Smooth muscle cell of the brain vasculature (primary cell): ENCODE measurements at places on chromosomes 2 and 18.

GRCh38 chr2:46157072-46157965 is 139.9 kb upstream of the EPAS1 start:
- no peak for DNase-seq

DNA sequence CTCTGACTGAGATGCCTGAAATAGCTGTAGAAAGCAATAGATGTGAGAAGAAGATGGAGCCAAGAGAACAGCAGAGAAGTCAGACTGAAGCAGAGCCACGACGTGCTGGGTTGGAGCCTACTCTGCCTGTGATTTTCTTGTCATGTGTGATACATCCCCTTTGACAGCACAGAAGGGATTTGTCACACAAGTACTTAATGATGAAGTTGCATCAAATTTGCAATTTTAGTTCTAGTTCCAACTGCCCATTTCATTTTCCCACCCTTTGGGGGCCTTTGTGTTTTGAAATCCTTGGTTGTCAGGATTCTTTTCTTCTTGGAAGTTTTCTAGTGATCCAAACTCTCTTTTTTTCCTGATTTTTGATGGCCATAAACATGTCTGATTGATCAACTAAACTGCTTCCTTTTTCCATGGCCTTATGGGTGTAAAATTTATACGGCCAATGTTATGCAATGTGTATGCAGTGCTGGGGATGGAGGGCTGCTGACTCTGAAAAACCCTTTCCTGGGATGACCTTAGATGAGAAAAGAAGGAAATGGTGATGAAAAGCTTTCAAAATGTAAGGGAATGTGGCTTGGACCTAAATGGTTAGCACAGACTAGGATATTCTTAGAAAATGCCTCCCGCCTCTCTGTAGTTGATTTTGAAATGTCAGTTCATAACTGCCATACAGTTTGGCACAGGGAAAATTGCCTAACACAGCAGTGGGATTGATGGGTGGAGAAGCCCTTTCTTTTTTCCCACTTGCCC is 9.6 kb upstream of the B3GNT2 start:
- DNase-seq, result no peak

DNA sequence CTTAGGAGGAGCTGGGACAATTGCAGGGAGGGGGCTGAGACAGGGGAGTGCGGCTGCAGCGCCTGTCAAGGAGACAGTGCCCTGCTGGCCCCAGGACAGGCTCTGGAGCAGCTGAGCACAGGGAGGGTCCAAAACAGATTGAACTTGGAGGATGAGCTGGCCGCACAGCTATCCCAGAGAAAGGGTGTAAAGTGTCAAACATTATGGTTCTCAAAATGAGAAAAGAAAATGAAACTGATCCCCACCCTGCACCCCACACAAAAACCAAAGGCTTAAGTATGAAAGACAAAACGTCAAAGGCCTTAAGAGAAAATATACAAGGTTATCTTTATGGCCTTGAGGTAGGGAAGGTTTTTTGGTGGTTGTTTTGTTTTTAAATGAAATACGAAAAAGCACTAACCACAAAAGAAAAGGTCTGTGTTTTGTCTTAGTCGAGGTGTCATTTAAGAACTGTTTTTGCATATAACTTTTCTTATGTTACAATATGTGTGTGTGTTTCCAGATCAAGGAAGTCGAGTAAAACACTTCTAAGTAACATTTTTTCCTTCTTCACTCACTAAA is 111.8 kb downstream of the HDAC4 start:
- DNase-seq, result no peak

GRCh38 chr2:240068193-240068592 is 14.9 kb upstream of the OR6B3 start:
- no peak for DNase-seq

DNA sequence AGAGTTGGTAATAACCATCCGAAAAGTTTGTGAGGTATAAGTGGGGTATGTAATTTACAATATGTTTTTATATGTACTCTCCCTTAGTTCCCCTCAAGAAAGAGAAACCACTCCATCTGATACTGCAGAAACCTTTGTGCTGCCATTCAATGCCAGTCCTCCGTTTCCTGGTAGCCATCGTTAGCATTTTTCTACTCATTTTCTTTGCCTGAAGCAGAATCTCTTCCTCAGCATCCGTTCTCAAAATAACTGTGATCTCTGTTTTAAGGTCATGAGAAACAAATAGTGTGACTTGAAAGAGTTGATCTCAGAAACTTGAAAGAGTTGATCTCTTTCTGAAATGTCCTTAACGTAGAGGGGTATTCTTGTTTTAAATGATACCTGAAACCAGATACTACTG is 996 bp downstream of the PTCD3 start:
- no peak for DNase-seq

GRCh38 chr2:101665312-101665711 is 32.2 kb upstream of the MAP4K4 start:
- DNase-seq, result no peak

- DNase-seq, result no peak
These were observed 742 bp downstream of the PXDN start for GRCh38 chr2:1743396-1744150.

DNA sequence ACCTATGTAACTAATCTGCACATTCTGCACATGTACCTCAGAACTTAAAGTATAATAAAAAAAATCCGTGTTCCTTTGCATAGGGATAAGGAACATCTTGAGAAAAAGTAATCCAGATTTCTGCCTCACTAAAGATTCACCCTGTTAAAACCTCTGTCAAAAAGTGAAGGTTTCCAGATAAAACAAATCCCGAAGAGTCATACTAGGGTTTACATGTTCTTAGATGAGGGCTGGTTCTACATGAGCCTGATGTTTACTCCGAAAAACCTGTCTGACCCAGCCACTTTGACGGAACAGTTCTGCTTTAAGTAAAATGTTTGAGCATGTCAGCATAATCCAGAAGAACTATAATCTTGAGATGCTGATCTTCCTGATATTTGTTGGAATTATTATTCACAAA is 515.6 kb upstream of the SLC8A1 start:
- DNase-seq, result no peak

DNA sequence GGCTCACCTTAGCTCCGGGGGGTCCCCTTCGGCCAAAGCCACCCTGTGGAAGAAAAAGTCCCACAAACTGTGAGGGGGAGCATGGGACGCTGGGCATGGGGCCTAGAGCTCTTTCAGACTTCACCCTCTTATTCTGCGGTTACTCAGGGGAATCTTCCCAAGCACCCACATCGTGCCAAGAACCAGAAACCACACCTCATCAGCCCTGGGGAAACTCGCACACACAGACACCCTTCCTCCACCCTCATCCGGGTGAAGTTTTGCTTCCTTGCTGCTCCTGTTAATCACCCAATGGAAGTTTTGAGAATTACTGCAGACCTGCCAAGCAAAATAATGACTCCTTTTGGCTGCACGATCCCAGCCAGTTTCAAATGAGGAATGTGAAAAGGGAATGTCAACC is 59.1 kb downstream of the COL6A3 start:
- DNase-seq, result no peak

- no peak for DNase-seq
These were observed 257.8 kb upstream of the DCC start for GRCh38 chr18:52082246-52082645.

GRCh38 chr2:169254774-169255173 is 107.6 kb downstream of the LRP2 start:
- DNase-seq, result no peak

GRCh38 chr2:82675186-82675585 is 1783.9 kb downstream of the SUCLG1 start:
- DNase-seq, result no peak

DNA sequence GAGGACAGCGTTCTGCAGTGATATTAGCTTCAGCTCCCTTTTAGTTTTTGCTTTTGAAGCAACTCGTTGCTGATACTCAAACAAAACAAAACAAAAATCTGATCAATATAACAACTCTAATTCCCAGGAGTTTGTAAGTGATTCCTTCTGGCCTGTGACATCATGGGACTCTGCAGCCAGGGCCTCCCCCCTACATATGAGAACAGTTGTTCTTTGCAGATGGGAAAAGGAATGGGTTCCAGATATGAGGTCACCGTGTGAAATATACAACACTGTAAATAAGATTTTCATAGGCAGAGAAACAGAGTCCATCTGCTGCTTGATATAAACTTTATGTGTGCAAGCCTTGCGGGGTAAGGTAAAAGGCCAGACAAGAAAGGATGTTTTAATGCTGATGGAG is 56.7 kb downstream of the DIS3L2 start:
- no peak for DNase-seq

GRCh38 chr2:189178726-189179569 is 613 bp downstream of the COL5A2 start:
- peak; percentile 62 for DNase-seq

GRCh38 chr18:78146136-78147085 is 833.2 kb upstream of the SALL3 start:
- DNase-seq, result no peak

DNA sequence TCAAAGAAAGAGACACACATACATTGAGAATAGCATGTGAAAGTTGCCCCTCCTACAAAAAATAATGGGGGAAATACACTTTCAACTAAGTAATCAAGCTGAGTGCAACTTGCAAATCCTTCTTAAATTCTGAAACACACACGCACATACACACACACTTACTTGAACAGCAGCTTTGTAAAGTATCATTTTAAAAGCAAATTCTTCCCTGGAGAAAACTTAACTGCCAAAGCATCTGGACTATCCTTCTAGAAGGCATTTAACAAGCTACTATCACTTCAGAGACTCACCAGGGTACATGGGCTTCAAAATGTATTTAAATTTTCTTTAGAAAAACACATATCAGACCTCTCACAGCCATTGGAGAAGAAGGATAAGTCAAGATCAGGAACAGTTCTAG is 15.3 kb downstream of the GAREM1 start:
- DNase-seq, result no peak

DNA sequence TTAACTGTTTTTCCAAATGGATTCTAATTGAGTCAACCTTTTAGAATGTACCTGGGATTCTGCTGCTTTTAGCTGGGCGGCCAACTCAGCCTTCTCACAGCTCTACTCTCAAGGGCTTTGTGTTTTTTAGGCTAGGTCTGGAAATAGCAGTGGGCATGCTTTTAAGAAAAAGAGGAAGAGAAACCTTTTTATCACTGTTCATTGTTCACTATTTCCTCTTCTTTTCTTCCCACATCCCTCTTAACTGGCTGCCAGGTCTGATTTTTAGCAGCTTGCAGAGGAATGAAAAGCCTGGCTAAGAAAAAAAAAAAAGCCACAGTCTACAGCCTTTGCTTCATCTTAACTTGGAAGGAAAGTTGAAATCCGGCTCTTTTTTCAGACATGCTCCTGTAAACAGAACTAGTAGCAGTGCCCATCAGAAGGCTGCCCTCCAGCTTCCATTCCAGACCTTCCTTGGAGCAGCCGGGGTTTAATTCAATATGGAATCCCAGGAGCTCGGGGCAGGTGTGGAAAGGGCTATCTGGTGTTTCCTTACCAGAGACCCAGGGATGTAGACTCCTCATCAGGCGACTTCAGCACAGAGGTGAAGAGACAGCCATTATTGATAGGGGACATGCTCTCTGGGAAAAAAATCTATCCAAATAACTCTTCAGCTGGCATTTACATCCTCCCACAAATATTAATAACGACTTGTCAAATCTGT is 230.7 kb downstream of the MYO3B start:
- DNase-seq, result no peak

- no peak for DNase-seq
These were observed 11.0 kb downstream of the MAP3K20 start for GRCh38 chr2:173086518-173087213.

GRCh38 chr2:237143118-237143517 is 57.4 kb downstream of the COPS8 start:
- no peak for DNase-seq

GRCh38 chr2:56444339-56444738 is 260.5 kb downstream of the CCDC85A start:
- DNase-seq, result no peak

DNA sequence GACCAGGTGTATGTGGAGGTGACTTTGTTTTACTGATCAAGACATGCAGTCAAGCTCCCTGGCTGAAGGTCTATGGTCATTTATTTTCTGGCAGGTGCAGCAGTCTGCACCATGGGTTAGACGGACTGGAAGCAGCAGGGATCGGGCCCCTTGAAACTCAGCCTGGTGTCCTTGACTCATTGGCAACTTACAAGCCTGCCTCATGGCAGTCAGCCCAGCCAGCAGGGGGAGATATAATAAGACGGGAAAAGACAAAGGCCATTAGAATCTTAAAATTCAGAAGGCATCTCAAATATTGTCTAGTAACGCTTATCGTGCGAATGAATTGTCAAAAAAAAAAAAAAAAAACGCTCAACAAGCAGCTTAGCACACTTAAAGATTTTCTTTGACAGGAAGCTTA is 308.2 kb downstream of the EN1 start:
- DNase-seq, result no peak

DNA sequence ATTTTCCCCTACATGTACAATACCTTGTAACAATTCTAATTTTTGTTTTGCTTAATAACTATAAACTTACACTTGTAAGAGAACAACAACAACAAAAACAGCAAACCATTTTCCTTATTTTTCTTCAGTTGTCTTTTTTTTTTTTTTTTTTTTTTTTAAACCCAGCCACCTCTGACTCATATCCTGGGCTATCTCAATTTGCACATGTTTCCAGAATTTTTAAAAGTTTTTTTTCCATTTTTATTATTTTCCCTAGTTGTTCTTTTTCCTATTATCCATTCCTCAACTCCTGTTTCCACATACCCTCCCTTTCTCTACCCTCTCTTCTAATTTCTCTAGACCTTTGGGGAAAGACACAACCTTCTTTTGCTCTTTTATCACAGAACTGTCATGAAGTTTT is 112.5 kb downstream of the EFEMP1 start:
- no peak for DNase-seq

GRCh38 chr2:209523867-209524266 is 100.0 kb downstream of the MAP2 start:
- DNase-seq, result no peak

- DNase-seq, result no peak
These were observed 17.2 kb downstream of the TEX51 start for GRCh38 chr2:126915903-126916302.

DNA sequence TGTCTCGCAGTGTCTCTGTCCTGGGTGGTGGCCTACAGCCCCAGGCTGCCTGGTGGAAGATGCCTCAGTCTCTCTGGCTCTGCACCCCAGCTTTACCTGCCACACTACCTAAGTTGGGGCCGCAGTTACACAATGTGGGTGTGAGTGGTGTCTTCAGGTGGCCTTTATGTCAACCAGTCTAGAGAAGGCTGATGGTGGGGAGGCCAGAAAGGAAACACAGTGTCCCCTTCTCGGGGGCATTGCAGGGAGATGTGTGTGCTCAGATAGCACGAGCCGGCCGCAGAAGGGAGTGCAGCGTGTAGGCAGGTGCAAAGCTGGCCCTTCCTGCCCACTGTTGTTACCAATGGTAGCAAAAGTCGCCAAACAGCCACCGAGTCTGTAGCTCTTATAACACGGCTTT is 216.1 kb downstream of the SH3RF3 start:
- no peak for DNase-seq

- DNase-seq, result no peak
These were observed 65.6 kb downstream of the ODC1 start for GRCh38 chr2:10382354-10383061.

- DNase-seq, result peak; percentile 70
These were observed 45.2 kb downstream of the ACVR1 start for GRCh38 chr2:157830696-157831570.

- no peak for DNase-seq
These were observed 34.3 kb downstream of the FAM168B start for GRCh38 chr2:131058920-131059319.

- no peak for DNase-seq
These were observed 119.7 kb downstream of the CDC42EP3 start for GRCh38 chr2:37551783-37552182.
